ENCODE measurements at places on chromosomes 5 and 9.

- DNase-seq, result no peak
Measured at GRCh38 chr5:13939638-13940037, 4.8 kb downstream of the DNAH5 start.

- DNase-seq, result no peak
Measured at GRCh38 chr5:8383616-8384015, 514.7 kb downstream of the MTRR start.

DNA sequence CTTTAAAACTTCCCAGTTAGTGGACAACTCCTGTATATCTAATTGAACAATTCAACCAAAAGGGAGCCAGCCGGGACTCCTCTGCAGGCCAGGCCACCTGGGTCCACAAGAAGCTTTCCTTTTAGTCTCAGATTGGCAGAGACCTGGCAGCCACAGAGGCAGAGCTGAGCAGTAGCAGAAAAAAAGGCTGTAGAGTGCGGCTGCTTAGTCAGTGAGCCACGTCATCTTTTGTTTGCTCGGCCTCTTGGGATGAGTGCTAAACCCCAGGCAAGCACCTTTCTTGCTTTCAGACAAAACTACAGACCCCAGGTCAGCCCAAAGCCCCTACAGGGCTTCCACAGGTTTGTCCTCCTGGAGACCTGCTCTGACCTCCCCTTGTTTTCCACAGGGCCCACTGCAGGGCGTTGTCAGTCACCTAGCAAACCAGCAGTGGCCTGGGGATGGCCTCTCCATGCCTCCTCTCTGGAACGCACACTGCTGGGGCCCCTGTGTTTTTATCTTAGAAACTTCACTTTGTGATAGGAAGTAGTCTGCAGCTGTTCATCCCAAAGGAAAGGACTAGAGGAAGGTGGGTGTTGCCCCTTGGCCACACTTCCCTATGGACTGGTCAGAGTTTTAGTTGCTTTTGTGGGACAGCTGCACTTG lies 49.9 kb downstream of the SHB start:
- DNase-seq, result no peak

DNA sequence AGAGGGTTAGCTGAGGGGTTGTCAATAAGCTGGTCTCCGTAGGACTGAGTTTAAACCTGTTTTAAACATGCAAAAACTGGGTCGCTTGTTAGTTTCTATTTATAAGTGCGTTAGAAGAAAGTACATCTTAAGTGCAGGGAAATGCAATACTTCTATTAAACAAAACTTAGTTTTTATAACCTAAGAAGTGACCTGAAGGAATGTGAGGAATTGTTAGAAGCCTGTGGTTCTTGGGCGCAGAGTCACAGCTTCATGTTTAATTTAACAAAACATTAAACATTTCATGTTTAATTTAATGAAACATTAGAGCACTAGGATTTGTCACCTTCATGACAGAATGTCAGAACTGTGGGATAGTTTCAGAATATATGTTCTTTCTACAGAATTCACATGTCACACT lies 469.2 kb upstream of the WWC1 start:
- DNase-seq, result no peak

DNA sequence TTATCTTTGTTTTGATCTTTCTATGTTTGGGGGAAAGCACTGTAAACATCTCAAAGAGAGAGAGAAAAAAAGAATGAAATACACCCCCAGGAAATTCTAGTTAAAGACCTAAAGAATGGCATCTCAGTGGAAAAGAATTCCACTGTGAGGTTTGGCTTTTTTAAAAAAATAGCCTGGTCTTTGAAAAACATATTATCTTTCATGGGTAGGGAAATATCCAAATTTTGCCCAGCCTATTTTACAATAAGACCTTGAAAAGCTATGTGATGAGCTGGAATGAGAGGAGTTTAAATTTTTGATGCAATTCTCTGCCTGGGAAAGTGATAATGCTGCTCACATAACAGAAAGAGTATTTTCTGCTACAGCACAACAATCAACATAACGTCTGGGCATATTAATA lies 348.1 kb upstream of the WWC1 start:
- no peak for DNase-seq

DNA sequence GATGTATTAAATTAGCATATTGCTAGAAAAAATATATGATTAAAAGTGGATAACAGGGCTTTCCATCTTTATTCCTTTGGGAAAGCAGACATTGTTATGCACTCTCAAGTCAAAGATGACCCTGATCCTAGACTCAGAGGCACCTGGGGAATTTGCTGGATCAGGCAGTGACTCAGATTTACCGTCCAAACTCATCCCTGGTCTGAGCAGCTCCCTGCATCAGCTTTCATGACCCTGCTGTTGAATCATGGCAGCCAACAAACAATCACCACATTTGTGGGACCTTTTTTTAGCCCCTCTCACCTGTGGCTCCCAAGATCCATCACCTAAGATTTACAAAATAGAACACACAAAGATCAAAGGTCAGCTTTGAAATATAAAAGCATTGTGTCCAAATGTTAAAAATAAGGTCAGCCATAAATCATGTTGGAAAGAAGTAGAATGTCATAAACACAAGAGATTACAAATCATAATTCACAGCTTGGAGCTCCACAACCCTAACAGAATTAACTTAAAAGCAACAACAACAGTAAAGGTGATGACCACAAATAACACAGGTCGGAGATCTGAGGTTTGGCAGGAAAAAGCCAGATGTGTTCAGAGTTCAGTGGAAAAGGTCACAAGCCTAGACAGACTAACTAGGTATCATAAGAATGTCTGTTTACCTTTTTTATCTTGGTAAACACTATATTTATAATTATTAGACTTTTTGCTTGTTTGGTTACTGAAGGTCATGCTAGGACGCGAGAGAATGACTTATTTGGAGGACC lies 55.5 kb downstream of the ZFAND5 start:
- no peak for DNase-seq
